ENCODE measurements at places on chromosomes 6 and 20.

- H3K27me3 ChIP-seq, result no peaks in the 10 kb centered on the region
- no peak for DNase-seq
- no peaks in the 10 kb centered on the region for H3K36me3 ChIP-seq
- no peaks in the 10 kb centered on the region for H3K4me1 ChIP-seq
Observed at GRCh38 chr6:158938811-158939254, 61.2 kb downstream of the RSPH3 start.

GRCh38 chr6:23003671-23004467 lies 434.5 kb downstream of the HDGFL1 start:
- no peak for DNase-seq
- peaks cover 2% of the 10 kb centered on the region for H3K4me1 ChIP-seq
- H3K27me3 ChIP-seq, result no peaks in the 10 kb centered on the region
- no peaks in the 10 kb centered on the region for H3K36me3 ChIP-seq

- no peak overlapping the region for H3K4me3 ChIP-seq
- no peaks in the 10 kb centered on the region for H3K27me3 ChIP-seq
- no peak for DNase-seq
Observed at GRCh38 chr6:12279322-12280091, 10.7 kb upstream of the EDN1 start.

GRCh38 chr6:111791415-111791814 lies 81.8 kb downstream of the FYN start:
- H3K27ac ChIP-seq, result no peak overlapping the region
- no peak overlapping the region for H3K4me3 ChIP-seq
- no peaks in the 10 kb centered on the region for H3K4me1 ChIP-seq
- no peaks in the 10 kb centered on the region for H3K27me3 ChIP-seq

DNA sequence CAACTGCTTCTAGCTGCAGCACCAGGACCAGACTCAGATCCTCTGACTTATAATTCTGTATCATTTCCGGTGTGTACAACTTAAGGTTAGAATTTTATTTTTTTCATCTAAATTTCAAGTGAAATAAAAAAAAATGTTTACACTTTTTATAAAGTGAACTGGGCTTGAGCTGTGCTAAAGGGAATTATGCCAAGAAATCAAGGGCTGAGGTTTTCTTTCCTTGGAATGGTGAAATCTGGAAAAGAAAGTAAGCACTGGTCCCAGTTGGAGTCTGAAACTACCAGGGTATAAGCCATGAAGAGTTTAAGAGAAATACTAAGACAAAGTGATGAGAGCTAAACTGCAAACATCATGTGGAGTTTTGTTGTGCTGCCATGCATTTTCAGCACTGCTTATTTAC lies 21.7 kb upstream of the FYN start:
- DNase-seq, result no peak
- no peak overlapping the region for H3K4me3 ChIP-seq
- no peaks in the 10 kb centered on the region for H3K36me3 ChIP-seq
- no peaks in the 10 kb centered on the region for H3K27me3 ChIP-seq

DNA sequence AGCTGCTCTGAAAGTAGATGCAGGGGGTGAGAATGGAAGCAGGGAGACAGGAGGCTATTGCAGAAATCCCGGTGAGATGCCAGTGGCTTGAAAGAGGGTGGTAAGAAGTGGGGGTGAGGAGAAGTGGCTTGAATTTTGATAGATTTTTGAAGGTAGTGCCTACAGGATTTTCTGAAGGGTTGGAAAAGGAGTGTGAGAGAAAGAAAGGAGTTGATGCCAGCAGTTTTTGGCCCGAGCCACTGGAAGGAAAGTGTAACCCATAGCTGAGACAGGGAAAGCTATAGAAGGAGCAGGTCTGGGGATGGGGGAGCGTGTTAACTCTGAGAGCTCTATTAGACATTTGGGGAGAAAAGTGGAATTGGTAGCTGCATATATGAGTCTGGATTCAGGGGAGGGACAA lies 9.7 kb downstream of the ARMC12 start:
- no peak for DNase-seq
- H3K4me1 ChIP-seq, result no peaks in the 10 kb centered on the region
- H3K36me3 ChIP-seq, result no peaks in the 10 kb centered on the region
- no peaks in the 10 kb centered on the region for H3K27me3 ChIP-seq

- DNase-seq, result no peak
- peaks cover 11% of the 10 kb centered on the region for H3K36me3 ChIP-seq
- H3K27ac ChIP-seq, result no peak overlapping the region
- H3K27me3 ChIP-seq, result no peaks in the 10 kb centered on the region
Observed at GRCh38 chr6:28330041-28330440, 5.9 kb downstream of the ZSCAN31 start.

GRCh38 chr20:57594092-57594951 lies 25.9 kb downstream of the ZBP1 start:
- no peaks in the 10 kb centered on the region for H3K36me3 ChIP-seq
- peak; percentile 88 for DNase-seq
- no peaks in the 10 kb centered on the region for H3K4me1 ChIP-seq
- no peak overlapping the region for H3K27ac ChIP-seq
- no peak overlapping the region for H3K4me3 ChIP-seq

GRCh38 chr6:20875369-20875963 lies 341.2 kb downstream of the CDKAL1 start:
- H3K4me3 ChIP-seq, result no peak overlapping the region
- no peak for DNase-seq
- no peaks in the 10 kb centered on the region for H3K27me3 ChIP-seq
- no peaks in the 10 kb centered on the region for H3K4me1 ChIP-seq
- H3K36me3 ChIP-seq, result no peaks in the 10 kb centered on the region
- H3K27ac ChIP-seq, result no peak overlapping the region

DNA sequence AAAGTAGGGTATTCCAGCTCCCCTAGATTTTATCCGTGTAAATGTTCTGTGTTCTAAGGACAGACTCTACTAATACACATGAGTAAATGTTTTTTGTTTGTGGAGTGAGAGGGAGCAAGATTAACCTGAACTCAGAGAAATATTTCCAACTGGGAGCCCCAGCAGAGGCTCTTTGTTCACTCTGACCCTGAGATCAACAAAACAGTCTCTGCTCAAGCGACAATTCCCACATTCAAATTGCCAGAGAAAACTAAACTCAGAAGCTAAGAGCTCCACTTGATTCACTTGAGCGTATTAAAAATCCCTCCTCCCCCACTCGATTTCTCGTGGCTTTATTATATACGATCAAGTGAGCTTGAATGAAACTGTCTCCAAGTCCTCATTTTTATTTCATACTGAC lies 413.9 kb upstream of the JARID2 start:
- H3K27ac ChIP-seq, result no peak overlapping the region
- H3K27me3 ChIP-seq, result no peaks in the 10 kb centered on the region
- no peak for DNase-seq
- no peaks in the 10 kb centered on the region for H3K36me3 ChIP-seq
- no peaks in the 10 kb centered on the region for H3K4me1 ChIP-seq

DNA sequence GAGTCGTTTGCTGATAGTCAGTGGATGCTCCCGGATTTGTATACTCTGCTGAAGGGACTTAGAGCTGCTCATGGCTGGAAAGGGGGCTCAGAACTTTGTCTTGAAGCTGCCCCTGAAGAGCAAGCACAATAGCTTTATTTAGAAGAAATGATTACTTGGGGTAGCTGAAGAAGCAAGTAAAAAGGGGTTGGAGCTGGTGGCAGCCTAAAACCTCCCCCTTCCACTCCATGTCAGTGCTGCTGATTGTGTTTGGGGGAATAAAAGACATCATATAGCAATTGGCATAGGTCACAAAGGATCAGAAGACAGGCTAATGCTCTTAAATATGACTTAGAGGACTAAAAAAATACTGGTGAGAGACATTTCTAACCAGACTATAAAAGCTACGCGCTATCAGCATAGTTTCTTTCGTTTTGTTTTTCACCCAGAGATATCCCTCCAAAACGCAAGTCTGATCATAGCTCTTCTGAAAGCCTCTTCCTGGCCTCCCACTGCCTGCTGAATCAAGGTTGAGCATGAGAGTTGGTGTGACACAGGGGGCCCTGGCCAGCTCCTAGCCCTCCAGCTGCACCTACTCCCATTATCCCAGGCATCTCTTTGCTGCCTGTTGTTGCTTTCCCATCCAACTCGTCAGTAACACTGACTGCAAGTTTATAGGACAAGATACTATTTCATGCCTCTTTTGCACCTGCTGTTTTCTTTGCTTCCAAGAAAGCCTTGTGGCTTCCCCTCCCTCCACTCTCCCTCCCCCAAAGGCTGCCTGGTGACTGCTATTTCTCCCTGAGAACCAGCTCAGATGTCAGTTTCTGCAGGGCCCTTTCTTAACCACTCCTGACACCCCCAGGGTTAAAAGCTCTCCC lies 33.9 kb upstream of the SGK1 start:
- no peaks in the 10 kb centered on the region for H3K36me3 ChIP-seq
- DNase-seq, result no peak
- H3K27ac ChIP-seq, result no peak overlapping the region
- H3K4me3 ChIP-seq, result no peak overlapping the region
- no peaks in the 10 kb centered on the region for H3K4me1 ChIP-seq

DNA sequence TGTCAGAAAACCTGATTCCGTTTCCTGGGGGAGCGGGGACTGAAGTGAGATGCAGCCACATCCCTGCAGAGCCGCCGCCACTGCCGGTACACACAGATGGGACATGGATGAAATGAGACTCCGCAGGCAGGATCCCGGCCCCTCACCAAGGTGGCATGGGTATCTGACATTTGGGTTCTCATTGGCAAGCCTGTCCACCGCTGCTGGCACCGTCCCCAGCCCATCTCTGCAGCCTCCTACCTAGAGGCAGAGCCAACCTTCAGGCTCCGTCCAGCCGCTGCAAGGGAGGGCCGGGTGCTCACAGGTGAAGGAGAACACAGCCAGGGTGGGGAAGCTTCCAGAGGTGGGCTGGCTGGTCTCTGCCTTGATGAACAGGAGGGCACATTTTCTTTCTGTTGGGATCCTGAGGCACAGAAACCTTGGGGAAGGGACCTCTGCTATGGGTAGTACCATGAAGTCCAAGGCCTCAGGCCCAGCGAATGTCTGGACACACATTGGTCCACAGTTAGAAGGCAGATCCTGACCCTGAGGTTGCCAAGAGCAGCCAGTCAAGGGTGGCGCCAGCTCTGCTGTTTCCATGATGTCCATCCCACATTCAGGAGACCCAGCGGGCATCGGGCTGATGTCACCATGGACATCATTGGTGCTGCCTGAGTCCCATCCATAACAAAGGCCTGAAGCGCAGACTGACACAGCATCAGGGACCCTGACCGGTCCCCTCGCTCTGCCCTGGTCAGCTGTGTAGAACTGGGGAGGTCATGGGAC lies 177.4 kb downstream of the TAF4 start:
- H3K27me3 ChIP-seq, result no peaks in the 10 kb centered on the region
- H3K36me3 ChIP-seq, result no peaks in the 10 kb centered on the region
- H3K4me1 ChIP-seq, result no peaks in the 10 kb centered on the region
- no peak for DNase-seq

- no peak overlapping the region for H3K4me3 ChIP-seq
- no peaks in the 10 kb centered on the region for H3K4me1 ChIP-seq
- no peaks in the 10 kb centered on the region for H3K36me3 ChIP-seq
- H3K27ac ChIP-seq, result no peak overlapping the region
Observed at GRCh38 chr6:7668936-7669335, 57.0 kb upstream of the BMP6 start.

GRCh38 chr6:138555421-138555988 lies 56.2 kb upstream of the NHSL1 start:
- no peaks in the 10 kb centered on the region for H3K36me3 ChIP-seq
- no peaks in the 10 kb centered on the region for H3K4me1 ChIP-seq
- no peak for DNase-seq
- no peak overlapping the region for H3K4me3 ChIP-seq

DNA sequence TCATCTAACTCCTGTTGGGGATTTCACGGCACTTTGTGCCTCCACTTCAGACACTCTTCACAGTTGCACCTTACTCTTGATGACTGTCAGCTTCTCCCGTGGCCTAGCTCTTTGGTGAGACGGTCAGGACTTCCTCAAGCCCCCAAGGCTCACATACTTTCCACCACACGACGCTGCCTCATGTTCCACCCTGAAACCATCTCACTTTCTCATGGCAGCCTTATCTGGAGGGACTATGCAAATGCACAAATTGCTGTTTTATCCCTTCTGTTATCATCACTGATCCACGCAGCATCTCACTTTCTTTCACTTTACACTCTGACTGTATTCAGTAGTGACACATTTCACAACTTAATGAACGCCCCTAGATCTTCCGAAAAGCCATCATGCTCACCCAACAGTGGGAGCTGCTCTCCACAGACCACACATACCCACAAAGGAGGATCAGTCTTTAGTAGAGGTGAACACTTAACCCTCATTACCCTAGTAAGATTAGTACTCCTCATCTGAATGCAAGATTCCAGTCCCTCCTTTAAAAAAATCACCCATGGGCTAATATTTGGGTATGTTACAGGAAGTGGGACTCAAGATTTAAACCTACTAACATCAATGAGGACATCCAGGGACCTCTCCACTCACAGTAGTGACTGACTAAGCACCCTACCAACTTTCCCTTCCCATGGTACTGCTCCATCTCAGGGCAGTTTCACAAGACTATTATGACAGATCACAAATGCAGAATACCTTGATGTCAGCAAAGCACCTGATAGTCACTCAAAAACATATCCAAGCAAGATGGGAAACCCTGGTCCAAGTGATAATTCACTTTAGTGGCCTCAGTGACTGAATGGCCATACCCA lies 35.4 kb downstream of the FYN start:
- no peaks in the 10 kb centered on the region for H3K36me3 ChIP-seq
- H3K4me3 ChIP-seq, result no peak overlapping the region
- no peaks in the 10 kb centered on the region for H3K27me3 ChIP-seq

GRCh38 chr6:13319891-13320564 lies 8.3 kb downstream of the TBC1D7 start:
- H3K4me3 ChIP-seq, result no peak overlapping the region
- peaks cover 11% of the 10 kb centered on the region for H3K36me3 ChIP-seq
- H3K27ac ChIP-seq, result no peak overlapping the region
- no peaks in the 10 kb centered on the region for H3K4me1 ChIP-seq
- no peaks in the 10 kb centered on the region for H3K27me3 ChIP-seq

DNA sequence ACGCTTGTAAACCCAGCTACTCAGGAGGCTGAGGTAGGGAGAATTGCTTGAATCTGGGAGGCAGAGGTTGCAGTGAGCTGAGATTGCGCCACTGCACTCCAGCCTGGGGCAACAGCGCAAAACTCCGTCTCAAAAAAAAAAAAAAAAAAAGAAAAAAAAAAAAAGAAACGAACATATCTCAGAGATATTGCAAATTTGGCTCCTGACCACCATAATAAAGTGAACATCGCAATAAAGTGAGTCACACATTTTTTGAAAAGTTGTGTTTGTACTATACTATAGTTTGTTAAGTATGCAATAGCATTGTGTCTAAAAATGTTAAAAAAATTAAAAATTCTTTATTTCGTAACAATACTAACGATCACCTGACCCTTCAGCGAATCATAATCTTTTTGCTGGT lies 13.3 kb downstream of the RSPH9 start:
- no peaks in the 10 kb centered on the region for H3K4me1 ChIP-seq
- no peak for DNase-seq
- H3K27ac ChIP-seq, result no peak overlapping the region
- no peaks in the 10 kb centered on the region for H3K27me3 ChIP-seq

DNA sequence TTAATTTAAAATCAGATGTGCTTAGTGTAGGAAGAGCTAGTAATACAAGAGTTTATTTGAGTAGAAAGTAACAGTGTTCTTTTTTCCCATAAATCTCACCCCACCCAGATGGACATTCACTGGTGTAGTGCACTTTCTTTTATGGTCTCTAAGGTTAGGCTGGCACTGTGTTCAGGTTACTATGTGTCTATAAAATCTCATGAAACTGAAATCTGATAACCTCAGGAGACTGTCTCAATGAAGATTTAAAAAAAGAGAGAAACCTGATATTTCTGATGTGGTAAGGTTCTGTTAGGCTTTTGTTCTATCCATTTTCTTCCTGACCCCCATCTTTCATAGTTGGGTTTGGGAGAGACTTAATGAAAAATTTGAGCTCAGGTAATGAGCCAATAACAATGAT lies 101.2 kb upstream of the CLVS2 start:
- no peaks in the 10 kb centered on the region for H3K4me1 ChIP-seq
- DNase-seq, result no peak
- H3K27me3 ChIP-seq, result no peaks in the 10 kb centered on the region
- H3K4me3 ChIP-seq, result no peak overlapping the region

All from aorta (tissue), 5 donors.